Camera-type eye (tissue), 1 donor: ENCODE measurements at places on chromosomes 11 and 22. TPM values are rescaled to one million over a fixed set of nuclear protein-coding genes. Genes with fewer than 3 reads are reported as not detected.

LMO1 gene
- 20.8 TPM for total RNA-seq

SCT gene
- total RNA-seq = not detected

SSTR3 gene
- total RNA-seq = 0.11 TPM

CRELD2 gene
- total RNA-seq = 24.4 TPM

TRIM49 gene
- not detected for total RNA-seq

XNDC1N gene
- total RNA-seq = 9.2 TPM

SHANK3 gene
- total RNA-seq = 10.6 TPM

TRIM68 gene
- total RNA-seq = 17.3 TPM

TIMM10 gene
- 18.0 TPM for total RNA-seq

POTEH gene
- not detected for total RNA-seq

UCP3 gene
- total RNA-seq = 1.6 TPM

LMO2 gene
- total RNA-seq = 17.5 TPM

DDI1 gene
- total RNA-seq = not detected

MS4A4E gene
- total RNA-seq = 0.49 TPM

GLYAT gene
- total RNA-seq = not detected

AP5B1 gene
- 8.6 TPM for total RNA-seq

OR2AG1 gene
- total RNA-seq = not detected

SCARF2 gene
- 16.8 TPM for total RNA-seq

RELT gene
- 3.7 TPM for total RNA-seq

CACNA1I gene
- 1.9 TPM for total RNA-seq

OLFML1 gene
- total RNA-seq = 25.7 TPM

OR52E8 gene
- not detected for total RNA-seq

IZUMO1R gene
- total RNA-seq = not detected

FDX1 gene
- 19.0 TPM for total RNA-seq

SLC25A22 gene
- total RNA-seq = 27.7 TPM

IL18 gene
- total RNA-seq = 4.4 TPM

OR9Q2 gene
- total RNA-seq = not detected

SPDYC gene
- not detected for total RNA-seq

ART1 gene
- not detected for total RNA-seq

LMNTD2 gene
- 0.33 TPM for total RNA-seq

ALX4 gene
- 11.8 TPM for total RNA-seq

TMEM86A gene
- total RNA-seq = 7.3 TPM

ARVCF gene
- total RNA-seq = 169 TPM

PARVG gene
- total RNA-seq = 5.8 TPM
